Hematopoietic multipotent progenitor cell treated with erythropoietin and hydrocortisone succinate and interleukin-3 and kit ligand, for 15 days (in vitro differentiated cells): ENCODE measurements at places on chromosomes 16 and 17.

- no peak for DNase-seq
Observed at GRCh38 chr16:30688701-30689100, 10.3 kb upstream of the SRCAP start.

GRCh38 chr17:81131486-81132196, 33.7 kb upstream of the PVALEF start:
- DNase-seq: no peak

GRCh38 chr16:66081775-66082366, 284.6 kb upstream of the CDH5 start:
- DNase-seq: no peak

DNA sequence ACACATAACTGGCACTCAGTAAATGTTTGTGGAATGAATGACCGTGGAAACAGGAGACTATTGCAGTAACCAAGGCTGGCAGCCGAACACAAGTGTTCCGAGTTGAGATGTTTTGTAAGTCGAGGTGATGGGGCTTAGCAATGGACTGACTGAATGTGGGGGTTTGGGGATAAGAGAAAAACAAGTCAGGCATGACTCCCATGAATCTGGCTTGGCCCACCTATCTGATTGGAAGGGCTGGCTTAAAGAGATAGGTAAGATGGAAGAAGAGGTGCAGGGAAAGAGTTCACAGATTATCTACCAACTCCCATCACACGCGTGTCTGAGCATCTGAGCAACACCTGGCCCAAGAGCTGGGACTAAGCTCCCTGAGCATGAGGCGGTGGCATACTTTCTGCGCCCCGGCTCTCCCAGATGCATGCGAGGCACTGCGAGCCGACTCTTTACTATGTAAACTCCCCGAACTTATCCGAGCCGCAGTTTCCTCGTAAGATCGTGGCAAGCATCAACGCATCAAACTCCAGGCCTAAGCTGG, 539 bp downstream of the IFT20 start:
- no peak for DNase-seq

GRCh38 chr16:66277311-66278070, 89.0 kb upstream of the CDH5 start:
- no peak for DNase-seq

DNA sequence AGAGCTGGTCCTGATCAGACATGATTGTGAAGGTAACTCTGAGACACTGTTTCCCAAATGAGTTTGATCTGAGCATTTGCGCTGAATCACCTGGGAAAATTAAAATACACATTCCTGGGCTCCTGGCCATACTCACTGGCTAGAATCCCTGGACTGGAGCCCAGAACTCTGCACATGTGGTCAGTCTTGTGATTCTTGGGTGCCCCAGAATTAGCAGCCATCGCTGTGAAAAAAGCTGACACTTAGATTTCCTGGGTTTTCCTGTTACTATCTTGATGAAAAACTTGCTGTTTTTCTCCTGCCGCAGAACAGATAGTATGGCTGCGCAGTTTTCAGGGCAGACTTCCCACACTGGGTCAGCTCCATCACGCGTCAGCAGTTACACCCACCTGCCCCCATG, 24.6 kb downstream of the NECAB2 start:
- no peak for DNase-seq

GRCh38 chr16:78478267-78478861, 378.9 kb downstream of the WWOX start:
- no peak for DNase-seq

- DNase-seq: no peak
Observed at GRCh38 chr16:67907397-67908180, 14.5 kb downstream of the PSKH1 start.

- no peak for DNase-seq
Observed at GRCh38 chr16:75565640-75566039, 539 bp upstream of the GABARAPL2 start.
